ENCODE measurements at places on chromosomes 5 and 9.

- no peak for DNase-seq
Observed at GRCh38 chr5:78355561-78355960, 4.9 kb upstream of the SCAMP1 start.

DNA sequence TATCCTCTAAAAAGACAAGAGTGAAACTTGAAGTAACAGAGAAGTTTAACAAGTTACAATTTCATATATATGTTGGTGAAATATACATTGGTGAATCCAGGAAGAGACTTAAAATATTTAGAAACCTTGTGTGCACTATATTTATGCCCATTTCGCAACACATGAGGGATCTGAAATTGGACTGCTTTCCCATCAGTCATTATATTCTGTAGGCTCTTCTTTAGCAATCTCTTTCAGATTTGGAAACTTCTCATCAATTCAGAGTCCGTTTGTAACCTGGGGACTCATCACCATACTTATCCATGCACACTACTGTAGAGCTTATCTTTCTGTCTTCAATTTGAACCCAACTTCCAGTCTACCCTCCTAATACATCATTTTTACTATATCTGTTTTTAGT, 2.1 kb downstream of the ITGA1 start:
- DNase-seq = no peak

DNA sequence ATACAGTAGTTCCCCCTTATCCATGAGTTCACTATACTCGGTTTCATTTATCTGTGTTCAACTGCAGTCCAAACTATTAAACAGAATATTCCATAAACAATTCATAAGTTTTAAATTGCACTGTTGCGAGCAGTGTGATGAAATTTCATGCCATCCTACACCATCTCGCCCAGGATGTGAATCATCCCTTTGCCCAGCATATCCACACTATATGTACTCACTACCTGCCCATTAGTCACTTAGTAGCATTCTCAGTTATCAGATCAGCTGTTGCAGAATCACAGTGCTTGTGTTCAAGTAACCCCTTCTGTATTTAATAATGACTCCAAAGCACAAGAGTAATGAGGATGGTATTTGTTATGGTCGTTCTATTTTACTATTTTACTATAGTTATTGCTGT, 51.5 kb downstream of the SHOC1 start:
- no peak for DNase-seq

DNA sequence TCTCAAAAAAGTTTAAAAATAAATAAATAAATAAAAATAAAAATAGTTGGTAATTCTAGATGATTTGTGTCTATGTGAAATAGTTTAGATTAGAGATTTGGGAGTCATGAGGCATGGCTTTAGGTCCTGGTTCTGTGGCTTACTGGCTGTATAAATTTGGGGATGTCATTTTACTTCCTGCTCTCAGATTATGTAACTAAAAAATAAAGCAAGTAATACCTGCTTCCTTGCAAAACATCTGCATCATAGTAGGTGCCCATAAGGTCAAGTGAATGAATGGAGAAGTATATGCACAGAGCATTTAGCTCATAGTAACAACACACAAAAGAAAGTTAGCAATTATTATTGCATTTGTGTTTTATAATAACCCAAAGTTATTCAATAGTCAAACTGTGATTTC, 287.7 kb upstream of the TLE4 start:
- no peak for DNase-seq

- DNase-seq = no peak
Observed at GRCh38 chr9:123337971-123338370, 18.0 kb upstream of the CRB2 start.

DNA sequence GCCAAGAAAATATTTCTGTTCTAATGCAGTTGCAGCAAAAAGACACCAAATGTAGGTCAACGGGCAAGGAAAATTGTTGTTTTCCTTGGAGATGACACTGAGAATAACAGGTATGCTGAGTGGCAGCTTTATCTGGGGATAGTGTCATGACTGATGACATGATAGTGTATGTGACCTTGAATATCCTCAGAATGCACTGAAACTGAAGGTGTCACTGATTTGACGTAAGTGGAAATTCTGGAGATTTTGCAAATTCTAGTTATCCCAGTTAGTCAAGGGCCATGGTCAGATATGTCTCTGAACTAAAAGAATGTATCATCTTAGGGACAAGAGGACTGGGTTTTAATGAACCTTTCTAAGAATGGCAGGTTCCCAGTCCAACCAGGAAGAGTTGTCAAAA, 138.0 kb upstream of the C9orf72 start:
- DNase-seq = no peak

GRCh38 chr5:154384480-154385235, 61.1 kb upstream of the SAP30L start:
- no peak for DNase-seq

Data from upper lobe of left lung (tissue), 6 donors.